ENCODE measurements at places on chromosomes 2 and 18.

GRCh38 chr2:228768818-228769217 lies 502.3 kb downstream of the PID1 start:
- DNase-seq: peak; percentile 66

GRCh38 chr2:86301711-86302202 lies 35.7 kb downstream of the REEP1 start:
- no peak for DNase-seq

- DNase-seq: peak; percentile 39
Observed at GRCh38 chr2:235234736-235235135, 259.1 kb upstream of the AGAP1 start.

GRCh38 chr2:137888845-137889244 lies 75.4 kb upstream of the HNMT start:
- DNase-seq: peak; percentile 12

GRCh38 chr2:213108308-213108707 lies 43.1 kb downstream of the IKZF2 start:
- DNase-seq: no peak

- DNase-seq: no peak
Observed at GRCh38 chr18:38358805-38359657, 793.4 kb upstream of the CELF4 start.

- DNase-seq: no peak
Observed at GRCh38 chr2:197435598-197436420, 981 bp upstream of the SF3B1 start.

GRCh38 chr18:21599585-21600525 lies 649 bp downstream of the ESCO1 start:
- peak; percentile 28 for DNase-seq

DNA sequence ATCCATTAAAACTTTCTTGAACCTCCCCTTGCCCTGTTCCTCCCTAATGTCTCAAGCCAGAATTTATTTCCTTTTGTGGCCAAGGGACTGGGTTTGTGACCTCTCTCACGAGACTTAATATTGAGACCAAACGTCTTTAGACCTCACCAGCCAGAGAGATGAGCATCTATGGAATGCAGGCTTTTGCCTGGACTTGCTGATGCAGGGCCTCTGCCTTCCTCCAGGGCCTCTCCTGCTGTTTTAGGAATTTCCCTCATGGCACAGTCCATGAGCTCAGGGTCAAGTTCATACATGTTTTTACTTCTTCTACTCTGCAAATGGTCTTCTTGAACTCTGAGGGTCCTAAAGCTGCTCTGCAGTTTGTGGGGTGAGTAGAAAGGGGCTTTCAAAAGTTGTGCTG lies 22.3 kb downstream of the IL1B start:
- DNase-seq: no peak

DNA sequence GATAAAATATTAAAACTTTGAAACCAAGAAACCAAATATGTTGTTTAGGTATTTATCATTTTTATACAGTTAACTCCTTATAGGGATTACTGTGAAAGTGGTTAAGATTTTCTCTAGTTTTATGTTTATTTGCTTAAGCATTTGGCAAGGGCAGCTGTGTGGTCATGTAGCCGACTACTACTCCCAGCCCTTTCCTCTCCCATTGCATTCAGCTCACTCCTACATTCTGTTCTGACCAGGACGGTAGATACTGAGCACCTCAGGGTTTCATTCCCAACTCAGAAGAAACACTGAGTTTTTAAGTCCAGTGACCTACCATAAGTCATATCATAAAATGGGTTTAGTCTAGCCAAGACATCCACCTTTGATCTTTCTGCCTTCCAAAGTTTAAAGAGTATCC lies 19.8 kb downstream of the FZD5 start:
- DNase-seq: no peak

GRCh38 chr2:207143215-207144172 lies 22.3 kb downstream of the KLF7 start:
- peak; percentile 51 for DNase-seq

DNA sequence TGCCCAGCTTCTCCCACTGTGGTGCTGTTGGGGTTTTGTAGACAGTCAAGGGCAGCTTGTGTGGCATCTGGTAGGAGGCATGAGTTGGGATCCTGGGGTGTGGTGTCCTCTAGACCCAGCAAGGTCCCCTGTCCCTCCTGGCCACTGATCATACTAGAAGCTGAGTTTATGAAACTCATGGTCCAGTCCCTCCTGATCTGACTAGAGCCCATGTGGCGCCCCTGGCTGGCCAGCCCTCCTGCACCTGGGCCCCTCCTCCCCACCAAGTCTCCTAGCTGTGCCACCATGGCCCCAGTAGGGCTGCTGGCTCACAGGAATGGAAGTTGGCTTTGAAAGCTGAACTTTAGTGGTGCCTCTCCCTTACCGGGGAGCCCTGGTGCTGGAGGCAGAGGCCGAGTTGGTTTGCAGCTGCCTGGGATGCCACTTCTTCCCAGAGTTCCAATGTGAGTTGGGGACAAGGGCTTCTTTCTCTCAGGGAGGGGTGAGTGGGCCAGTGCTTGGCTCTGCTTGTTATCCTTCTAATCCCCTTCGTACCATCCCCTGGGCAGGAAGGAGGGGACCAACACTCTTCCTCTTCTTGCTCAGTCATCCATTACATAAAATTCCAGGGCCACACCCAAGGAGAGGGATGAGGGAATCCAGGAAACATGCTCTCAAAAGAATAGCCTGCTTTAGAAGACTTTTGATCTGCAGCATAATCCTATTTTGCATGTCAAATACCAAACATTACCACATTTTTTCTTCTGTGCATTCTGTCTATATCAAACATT lies 37.5 kb upstream of the HAAO start:
- DNase-seq: no peak

DNA sequence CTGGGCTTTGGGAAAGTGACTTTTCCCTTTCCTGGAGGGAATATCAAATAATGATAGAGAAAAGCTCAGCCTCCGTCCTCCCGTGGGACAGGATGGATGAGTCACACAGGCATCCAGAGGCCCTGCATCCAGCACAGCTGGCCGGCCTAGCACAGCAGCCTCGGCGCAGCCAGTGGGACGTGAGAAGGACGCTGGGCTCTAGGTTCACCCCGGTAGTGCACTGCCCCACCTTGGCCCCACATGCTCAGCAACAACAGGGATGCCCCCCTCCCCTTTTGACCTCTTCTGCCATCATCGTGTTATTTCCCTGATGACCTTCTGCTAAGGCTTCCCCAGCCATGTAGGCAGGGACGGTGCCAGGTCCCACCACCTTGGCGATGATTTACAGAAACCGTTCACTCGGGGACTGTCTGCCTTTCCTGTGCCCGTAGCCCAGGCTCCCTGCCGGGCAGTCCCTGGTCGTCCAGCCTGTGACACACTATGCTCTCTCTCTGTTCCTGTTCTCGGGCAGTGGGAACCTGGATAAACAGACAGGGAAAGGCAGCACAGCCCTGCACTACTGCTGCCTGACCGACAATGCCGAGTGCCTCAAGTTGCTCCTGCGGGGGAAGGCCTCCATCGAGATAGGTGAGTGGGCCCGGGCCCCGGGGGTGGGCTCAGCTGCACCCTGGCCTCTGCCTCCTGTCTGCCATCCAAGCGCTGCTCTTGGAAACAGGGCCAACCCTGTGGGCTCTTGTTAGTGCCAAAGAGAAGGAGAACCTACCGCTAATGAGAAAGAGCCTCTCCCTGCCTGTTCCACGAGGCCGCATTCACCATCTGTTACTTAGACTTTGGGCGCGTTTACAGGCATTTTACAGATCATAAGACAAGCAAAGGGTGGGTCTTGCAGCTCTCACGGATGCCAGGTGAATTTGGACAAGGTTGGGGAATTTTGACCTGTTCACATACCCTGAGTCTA lies 44.6 kb downstream of the ITGB1BP1 start:
- peak; percentile 84 for DNase-seq

- DNase-seq: no peak
Observed at GRCh38 chr2:11364565-11364887, 20.1 kb upstream of the ROCK2 start.

- DNase-seq: no peak
Observed at GRCh38 chr18:35441857-35442595, 55.7 kb downstream of the INO80C start.

DNA sequence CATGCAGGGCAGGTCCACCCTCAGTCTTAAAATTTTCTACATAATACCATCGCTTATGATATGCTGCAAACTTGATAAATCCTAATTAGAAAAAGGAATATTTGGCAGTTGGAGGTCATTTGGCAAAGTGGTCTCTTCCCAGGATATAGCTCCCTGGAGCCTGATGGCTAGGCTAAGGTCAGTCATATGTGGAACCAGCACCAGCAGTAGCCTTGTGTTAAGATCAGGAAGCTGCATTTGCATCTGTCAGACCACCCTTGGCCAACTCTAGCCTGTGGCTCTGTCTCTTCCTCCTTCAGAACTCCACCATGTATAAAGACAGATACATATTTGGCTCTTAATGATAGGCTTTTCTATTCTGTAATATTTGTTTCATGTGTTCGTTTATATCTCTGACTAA lies 5.4 kb upstream of the HK2 start:
- no peak for DNase-seq

DNA sequence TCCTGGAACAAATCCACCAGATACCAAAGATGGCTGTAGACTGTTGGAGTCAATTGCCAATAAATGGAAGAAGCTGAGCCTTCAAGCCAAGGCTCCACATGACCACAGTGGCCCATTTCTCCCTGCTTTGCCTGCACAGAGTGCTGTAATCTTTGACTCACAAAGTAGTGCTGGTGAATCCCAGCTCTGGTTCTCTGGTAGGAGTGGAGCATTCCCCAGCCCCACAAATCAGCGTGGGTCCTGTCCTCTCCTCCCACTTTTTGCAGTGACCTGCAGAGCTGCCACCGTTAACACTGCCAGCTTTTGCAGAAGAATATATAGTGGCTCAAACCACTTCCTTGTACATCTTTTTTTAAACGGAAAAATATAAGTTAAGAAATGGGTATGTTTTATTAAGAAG lies 93.9 kb downstream of the MGAT5 start:
- peak; percentile 26 for DNase-seq

- DNase-seq: no peak
Observed at GRCh38 chr18:47587587-47587986, 336.1 kb upstream of the SKOR2 start.

DNA sequence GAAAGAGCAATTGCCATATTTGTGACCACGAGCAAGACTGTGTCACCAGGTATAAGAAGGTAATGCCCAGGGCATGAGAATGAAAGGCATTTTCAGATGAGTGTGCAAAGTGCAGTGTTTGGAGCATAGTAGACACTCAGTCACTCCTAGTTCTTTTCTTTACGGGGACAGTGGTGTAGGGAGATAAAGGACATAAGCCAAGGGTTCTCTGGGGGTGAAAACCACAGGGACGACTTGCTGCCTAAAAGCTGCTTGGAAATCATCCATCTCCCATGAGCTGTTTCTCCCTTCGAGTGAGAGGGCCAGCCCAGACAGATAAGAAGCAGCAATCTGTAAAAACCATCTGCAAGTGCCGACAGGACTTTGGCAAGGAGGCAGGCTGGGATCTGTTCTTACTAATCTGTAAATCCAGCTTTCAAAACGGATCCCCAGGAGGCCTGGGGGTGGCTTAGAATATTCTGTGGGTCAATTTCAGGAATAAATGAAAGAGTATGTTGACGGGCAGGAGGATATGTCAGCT lies 221.6 kb downstream of the LPIN1 start:
- no peak for DNase-seq

GRCh38 chr2:191204433-191204832 lies 40.8 kb upstream of the MYO1B start:
- no peak for DNase-seq

DNA sequence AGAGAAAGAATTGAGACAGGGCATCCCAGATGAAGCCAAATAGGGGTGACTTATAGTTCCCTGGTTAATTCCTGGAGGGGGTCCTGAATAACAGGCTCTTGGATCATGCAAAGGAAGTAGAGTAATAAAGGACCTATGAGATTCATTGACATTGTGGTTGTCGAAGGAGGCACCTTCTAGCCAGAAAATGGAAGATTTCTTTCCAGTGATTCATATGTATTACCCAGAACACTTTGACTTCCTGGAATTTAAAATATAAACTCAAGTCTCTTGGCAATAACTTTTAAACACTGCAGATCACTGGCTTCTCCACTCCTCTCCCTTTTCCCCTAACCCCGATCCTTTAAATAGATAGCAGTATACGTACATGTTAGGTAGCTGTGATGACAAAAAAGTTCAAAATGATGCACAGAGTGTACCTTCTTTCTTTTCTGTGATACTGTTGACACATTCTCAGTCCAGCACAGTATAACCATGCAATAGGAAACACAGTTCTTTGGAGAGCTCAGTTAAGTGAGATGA lies 211.8 kb downstream of the LTBP1 start:
- peak; percentile 91 for DNase-seq

DNA sequence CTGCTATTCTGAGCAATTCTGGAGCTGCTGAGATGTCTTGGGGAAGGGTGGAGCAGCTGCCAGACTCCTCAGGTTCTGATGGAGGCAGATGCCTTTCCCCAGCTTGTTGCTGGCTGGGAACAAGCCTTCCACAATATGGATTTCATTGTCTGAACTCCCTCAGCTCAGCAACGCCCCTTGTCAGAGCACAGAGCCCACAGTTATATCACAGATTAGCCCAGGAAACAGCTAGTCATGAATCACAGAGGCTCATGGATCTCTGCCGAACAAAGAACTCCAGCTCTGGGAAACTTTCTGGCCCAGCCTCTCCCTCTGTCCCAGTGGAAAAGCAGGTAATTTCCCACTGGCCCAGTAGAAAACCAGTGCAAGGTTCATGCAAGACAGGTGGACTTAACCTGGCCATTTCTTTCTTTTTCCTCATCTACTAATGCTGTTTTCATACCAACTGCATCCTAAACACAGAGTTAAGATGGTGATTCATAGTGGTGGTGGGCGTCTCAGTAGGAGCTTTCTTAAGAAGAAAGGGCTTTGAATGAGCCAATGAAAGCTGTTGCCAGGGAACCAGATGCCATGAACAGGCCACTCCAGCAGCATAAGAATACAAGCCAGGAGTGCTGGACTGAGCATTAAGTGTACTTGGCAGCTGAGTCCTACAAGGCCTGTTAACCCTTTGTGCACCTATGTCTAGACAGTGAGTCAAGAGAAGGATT lies 8.7 kb upstream of the KIAA2012 start:
- DNase-seq: peak; percentile 58

- peak; percentile 49 for DNase-seq
Observed at GRCh38 chr18:21444465-21445212, 155.9 kb downstream of the ESCO1 start.

- no peak for DNase-seq
Observed at GRCh38 chr18:50775207-50775606, 44.6 kb downstream of the MRO start.

GRCh38 chr2:60492548-60492947 lies 60.9 kb downstream of the BCL11A start:
- no peak for DNase-seq

DNA sequence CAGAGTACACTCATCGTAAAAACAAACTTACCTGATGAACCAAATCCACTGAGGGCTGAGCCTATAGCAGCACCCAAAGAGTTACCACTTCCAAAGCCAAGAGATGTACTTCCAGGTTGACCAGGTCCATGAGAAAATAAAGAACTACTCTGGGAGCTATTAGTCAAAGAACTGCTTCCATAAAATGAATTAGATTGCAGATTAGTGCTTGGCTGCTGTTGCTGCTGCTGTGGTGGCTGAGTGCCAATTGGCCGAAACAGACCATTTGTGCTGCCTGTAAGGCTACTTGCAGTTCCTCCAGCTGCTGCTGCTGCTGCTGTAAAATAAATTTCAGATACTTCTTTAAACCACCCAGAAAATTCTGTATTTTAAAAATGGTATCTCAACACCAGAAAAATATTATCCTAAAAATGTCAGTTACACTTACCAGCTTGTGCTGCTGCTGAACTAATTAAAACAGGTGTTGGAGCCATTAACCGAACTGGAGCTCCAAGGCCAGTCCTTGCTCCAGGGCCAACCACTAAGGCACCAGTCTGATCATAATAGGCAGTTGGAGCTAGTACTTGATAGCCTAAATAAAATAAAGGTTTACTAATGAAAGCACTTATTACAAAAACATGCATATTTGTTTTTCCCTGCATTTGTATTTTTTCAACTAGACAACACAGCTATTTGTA lies 58.1 kb upstream of the SDC1 start:
- DNase-seq: no peak
